ENCODE measurements at places on chromosomes 6 and 20.

DNA sequence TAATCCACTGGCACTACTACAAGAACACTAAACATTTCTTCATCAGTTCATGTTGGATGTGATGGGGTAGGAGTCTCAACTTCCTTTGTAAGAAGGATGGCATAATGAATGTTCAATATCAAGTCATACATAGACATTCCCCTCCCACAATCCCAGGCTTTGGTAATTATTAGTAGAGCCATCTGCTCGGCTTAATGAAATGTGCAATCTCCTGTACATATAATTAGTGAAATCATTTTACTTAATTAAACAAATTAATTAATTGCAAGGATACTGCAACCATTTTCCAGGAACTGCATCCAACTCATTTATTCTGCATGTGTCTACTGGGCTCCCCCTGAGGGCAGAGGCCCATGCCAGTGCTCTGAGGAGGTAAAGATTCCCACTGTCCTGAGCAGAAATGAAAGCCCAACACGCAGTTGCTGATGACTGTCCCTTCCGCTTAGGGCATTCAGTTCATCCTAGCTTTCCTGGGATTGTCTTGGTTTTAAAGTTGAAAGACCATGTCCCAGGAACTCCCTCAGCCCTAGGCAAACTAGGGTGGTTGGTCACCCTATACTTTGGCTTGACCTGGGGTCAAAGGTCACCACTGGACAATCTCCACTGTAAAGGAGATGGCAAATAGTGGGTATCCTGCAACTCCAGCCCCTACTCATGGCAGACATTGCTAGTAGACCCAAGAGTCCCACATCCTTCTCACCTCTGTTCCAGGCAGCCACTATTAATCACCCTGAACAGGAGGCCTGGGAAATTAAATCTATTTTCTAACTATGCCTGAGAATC lies 109.8 kb downstream of the TRERF1 start:
- no peak for DNase-seq

DNA sequence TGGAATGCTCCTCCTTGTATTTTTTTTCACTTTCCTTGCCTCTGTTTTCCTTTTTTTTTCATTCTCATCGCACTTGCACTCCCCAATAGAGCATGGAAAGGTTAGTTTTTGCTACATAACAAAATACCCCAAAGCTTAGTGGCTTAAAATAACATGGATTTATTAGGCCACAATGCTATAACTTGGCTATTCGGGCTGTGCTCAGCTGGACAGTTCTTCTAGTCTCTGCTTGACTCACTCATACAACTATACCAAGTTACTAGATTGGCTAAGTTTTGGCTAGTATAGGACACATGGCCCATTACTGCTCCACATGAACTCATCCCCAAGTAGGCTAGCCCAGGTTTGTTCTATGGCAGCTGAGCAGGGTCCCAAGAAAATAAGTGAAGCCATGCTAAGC lies 94.5 kb upstream of the ANKEF1 start:
- DNase-seq: no peak

- DNase-seq: no peak
Observed at GRCh38 chr6:36697481-36697903, at the start of gene RAB44. Gene RAB44 (plus strand): TSS chr6:36697826. CDS start chr6:36704236, 6,410 bp downstream.

DNA sequence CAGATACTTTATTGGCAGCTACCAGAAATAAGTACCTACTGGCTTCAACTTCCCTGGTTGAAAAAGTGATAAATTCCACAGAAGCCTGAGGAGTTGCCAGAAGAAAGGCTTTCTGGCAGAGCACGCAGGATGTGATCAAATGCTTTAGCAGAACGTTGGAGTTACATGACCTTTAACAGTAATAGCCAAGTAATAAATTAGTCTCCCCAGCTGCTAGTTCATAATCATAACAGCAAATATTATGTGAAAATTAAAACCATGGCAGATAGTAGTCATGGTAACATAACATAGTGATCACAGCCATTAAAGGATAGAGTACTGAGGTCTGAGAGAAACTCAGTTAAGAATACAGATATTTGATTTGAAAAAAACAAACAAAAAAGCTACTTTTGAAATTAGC lies 567.7 kb downstream of the ADGRB3 start:
- no peak for DNase-seq

- peak; percentile 34 for DNase-seq
Observed at GRCh38 chr20:2387180-2387577, 6.5 kb downstream of the TGM6 start.

- no peak for DNase-seq
Observed at GRCh38 chr6:167469672-167470071, 144.8 kb downstream of the TTLL2 start.

GRCh38 chr20:58268936-58269619 lies 40.4 kb upstream of the RAB22A start:
- DNase-seq: no peak

DNA sequence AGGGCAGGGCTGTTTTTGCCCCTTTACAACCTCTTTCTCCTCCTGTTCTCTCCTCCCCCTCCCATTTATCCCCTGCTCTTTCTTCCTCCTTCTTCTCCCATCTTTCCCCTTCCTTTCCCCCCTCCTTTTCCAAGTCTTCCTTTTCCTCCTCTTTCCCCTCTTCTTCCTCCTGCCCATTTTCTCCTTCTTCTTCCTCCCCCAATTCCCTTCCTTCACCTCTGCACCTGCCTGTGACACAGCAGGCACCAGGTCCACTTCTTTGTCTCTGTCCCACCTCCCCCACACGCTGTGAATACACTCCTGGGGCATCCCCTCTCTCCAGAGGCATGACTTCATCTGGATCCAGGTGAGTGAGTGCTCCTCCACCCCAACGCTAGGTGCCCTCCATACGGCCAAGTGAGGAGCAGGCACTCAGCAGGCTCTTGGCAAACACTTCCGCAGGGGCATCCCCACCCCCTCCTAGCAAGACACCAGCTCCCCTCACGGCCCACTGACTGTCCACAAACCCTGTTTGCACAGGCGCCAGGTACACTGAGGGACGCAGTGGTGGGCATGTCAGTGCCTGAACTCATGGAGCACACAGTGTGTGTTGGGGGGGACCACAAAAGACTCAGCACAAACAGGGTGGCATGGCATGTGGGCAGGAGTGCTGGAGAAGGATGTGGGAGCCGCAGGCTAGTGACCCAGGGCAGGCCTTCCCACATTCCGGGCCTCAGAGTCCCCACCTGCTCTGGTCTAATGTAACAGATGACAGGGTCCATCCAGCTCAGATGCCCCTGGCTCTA lies 10.7 kb upstream of the TLDC2 start:
- DNase-seq: no peak

- no peak for DNase-seq
Observed at GRCh38 chr20:62916703-62917476, 9.4 kb downstream of the DIDO1 start.

DNA sequence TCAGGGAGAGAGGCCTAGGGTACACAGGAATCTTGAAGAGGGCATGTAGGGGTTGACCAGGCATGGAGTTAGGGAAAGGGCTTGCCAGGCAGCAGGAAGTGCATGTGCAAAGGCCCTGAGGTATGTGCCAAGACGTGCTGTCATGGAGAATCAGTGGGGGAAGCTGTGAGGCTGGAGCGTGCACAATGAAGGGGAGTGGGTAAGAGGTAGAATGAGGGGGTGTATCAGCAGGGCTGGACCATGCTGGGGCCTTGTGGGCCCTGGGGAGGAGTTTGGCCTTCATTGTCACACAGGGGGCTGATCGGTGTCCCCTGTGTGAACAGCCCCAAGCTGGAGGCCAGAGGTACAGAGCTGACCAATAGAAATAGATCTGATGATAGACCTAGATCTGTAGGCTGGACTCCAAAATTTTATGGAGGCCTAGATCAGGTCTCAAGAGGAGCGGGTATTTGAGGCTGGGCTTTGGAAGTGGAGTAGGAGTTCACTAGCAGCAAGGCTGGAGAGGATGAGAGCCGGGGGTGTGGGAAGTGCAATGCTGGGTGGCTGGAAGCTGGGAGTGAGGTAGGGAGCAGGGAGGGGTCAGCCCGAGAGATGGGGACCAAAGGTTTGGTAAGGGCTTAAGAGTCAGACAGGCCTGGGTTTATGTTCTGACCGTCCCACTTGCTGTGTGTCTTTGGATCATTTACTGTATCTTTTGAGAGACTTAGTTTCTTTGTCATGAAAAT lies 3.0 kb downstream of the SRC start:
- DNase-seq: no peak

- no peak for DNase-seq
Observed at GRCh38 chr20:25254986-25255680, 7.2 kb downstream of the PYGB start.

DNA sequence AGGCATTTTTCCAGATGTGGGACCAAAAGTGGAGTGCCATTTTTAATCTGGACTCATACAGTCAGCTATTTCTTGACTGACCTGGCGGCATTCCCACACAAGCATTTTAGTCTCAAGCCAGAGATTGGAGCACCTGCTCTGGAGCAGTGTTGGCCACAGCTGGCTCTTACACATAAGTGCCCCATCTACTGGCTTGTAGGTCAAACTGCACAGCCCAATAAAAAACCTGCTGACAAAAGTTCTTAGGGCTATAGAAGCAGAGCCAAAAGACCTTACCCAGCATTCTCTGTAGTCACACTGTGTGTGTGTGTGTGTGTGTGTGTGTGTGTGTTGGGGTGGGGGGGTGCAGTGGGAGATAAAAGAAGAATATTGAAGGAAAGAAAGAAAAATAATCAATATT lies 38.6 kb upstream of the SENP6 start:
- DNase-seq: peak; percentile 13

DNA sequence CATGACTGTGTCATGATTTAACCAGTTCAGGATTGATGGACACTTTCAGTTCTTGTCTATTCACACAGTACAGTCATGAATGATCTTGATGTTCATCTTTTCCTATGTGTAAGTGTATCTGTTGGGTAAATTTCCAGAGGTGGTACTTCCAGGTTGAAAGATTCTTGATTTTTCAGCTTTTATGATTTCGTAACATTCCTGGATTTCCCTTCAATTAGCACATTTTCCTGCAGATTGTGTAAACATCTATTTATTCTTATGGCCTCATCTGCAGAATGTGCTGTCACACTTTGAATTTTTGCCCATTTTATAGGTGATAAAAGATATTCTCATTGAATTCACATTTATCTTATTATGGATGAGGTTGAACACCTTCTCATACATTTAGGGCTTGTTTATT lies 222.0 kb upstream of the FOXQ1 start:
- DNase-seq: no peak

GRCh38 chr6:57104336-57104735 lies 14.3 kb downstream of the ZNF451 start:
- no peak for DNase-seq

- DNase-seq: no peak
Observed at GRCh38 chr6:137005073-137005472, 39.7 kb downstream of the IL20RA start.

GRCh38 chr6:85673198-85674139 lies 30.8 kb upstream of the SYNCRIP start:
- DNase-seq: no peak
